Subcutaneous adipose tissue (tissue), 4 donors: ENCODE measurements at places on chromosomes 16 and 17. TPM values are rescaled to one million over a fixed set of nuclear protein-coding genes. Genes with fewer than 3 reads are reported as not detected.

MILR1 gene
- total RNA-seq, result 15.3 TPM

MYL4 gene
- total RNA-seq, result not detected

ST6GALNAC2 gene
- total RNA-seq, result 8.7 TPM

MYH13 gene
- not detected for total RNA-seq

PYY gene
- total RNA-seq, result not detected

MMP28 gene
- total RNA-seq, result 45.9 TPM

SOCS1 gene
- 16.3 TPM for total RNA-seq

CASKIN1 gene
- not detected for total RNA-seq
